H54 (cell line): ENCODE measurements at places on chromosomes 13 and 19.
A peak's percentile ranks its signal among the peaks of the same experiment; 100 is the strongest.

DNA sequence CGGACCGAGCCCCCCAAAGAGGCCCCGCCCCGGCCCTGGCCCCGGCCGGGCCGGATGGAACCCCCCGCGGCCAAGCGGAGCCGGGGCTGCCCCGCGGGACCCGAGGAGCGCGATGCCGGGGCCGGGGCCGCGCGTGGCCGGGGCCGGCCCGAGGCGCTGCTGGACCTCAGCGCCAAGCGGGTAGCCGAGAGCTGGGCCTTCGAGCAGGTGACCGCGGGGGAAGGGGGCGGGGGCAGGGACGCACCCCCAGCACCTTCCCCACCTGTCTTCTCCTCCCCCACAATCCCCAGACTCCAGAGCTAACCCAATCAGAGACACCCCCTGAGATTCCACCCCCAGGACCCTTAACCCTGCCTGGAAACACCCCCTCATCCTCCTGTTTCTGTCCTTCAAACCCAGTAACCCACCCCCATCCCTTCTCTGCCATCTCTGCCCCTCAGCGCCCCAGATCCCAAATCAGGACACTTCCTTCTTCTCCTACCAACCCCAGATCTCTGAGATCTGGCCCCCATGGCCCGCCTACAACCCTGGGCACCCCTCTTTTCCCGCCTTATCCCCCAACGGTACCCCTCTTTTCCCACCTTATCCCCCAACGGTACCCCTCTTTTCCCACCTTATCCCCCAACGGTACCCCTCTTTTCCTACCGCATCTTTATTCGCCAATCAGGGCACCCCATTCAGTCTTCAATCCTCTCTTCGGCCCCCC lies 505 bp downstream of the ZSWIM4 start:
- DNase-seq, result peak; percentile 31

DNA sequence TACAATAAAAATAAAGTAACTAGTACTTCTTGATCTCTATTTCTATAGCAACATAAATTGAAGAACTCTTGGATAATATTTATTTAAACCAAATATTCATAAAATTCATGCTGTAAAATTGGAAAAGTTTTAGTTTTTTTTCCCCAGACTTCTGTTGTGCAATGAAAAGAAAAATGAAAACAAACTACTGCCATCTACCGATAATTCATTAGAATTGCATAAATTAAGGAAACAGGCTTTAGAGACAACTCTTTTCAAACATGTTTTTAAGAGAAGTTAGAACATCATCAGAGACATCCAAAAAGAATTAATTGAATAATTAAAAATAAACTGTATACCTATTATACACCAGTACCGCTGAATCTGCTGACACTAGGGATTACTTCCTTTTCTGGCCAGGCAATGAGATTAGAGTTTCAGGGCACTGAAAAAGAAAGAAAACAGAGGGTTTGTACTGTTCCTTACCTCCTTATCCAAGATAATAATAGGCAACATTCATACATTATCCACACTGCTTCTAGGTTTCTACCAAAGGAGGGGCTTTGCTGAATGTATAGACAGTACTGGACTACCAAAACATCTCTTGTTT lies 4.9 kb downstream of the CCDC122 start:
- no peak for DNase-seq

DNA sequence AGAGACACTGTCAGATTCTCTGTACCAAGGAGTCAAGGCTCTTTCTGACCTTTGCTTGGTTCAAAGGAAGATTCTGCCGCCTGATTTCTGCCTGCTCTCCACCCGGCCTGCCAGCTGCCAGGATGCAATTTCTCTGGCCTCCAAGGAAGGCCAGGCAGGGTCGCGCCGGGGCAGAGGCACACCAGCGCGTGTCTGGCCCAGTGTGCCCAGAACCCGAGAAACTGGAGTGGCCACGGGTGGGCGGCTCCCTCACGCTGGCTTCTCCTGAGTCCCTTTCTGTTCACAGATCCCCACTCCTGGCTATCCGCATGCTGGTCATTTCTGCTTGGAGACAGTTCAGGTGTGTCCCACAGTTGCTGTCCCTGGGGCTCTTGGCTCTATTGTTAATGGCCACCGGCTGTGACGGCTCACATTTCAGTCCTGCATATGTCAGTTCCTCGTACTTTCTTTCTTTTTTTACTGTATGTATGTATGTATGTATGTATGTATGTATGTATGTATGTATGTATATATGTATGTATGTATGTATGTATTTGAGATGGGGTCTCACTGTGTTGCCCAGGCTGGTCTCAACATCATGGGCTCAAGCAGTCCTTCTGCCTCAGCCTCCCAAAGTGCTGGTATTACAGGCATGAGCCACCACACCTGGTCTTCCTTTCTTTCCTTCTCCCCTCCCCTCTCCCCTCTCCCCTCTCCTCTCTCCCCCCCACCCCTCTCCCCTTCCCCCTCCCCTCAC lies 16.9 kb downstream of the TMPRSS9 start:
- DNase-seq, result no peak

DNA sequence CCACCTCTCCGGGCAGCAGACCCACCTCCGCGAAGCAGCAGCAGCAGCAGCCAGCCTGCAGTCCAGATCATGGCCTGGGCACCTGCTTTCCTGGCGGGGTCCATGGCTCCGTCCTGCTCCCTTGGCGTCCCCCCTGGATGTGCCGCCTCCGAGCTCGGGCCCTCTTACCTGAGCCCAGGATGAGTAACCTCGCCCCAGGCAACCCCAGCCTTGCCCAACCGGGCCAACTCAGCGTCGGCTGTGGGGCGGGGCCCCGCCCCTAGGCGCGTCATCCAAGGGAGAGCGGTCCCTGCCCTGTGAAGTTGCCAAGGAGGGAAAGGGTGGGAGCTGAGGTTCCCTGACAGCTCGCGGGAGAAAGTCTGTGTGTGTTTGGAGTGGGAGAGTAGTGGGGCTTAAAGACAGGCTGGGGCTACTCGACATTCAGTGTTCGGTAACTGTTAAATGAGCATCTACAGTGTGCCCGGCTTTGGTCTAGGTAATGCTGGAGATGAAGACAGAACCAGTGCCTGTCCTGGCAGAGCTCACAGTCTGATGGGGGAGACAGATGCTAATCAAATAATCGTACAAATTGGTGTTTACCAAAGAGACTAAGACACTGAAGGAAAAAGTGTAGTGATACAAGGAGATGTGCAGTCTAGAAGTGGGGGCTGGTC lies at the start of gene LYPD3:
Gene LYPD3, minus strand, starts transcription at position 141 of the 653 bp plus-strand sequence. Its CDS starts 37 bp downstream, at position 104.
- DNase-seq, result no peak

DNA sequence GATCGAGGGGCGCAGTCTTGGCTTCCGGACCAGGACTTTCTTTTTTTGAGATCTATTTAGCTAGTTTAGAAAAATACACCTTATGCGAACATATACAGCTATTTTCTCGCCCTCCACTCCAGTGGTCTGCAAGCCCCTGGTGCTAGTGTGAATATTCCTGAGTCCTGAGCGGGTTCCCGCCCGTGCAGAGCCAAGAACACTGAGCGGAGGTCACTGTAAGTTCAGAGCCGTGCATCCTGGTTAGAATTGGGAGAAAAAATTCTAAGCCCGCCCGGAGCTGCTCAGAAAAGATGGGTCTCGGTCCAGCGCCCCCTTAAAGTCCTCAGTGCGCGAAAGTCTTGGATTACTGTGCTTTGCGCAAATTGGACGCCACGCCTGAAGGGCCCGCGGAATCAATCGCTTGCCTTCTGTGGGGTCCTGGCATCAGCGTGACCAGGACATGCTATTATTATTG lies 117.7 kb downstream of the KCNRG start:
- no peak for DNase-seq

DNA sequence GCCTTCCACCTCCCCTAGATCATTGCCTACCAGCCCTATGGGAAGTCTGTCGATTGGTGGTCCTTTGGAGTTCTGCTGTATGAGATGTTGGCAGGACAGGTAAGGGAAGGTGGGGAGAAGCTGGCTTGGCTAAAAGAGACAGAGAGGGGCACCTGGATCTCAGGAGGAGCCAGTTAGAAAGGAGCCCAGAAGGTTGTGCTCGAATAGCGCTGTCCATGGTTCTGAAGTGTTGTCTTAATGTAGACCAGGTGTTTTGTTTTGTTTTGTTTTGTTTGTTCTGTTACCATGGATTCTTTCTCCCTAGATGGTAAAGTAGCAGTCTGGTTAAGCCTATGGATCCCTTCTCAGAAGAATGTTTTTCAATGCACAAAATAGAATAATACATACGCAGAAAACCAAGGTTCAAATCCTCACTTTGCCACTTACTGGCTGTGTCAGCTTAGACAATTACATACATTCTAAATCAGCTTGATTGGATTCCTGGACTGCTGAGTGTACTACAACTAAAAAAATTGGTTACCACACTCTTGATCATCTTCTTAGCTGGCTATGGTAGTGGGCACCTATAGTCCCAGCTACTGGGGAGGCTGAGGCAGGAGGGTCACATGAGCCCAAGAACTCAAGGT lies 5.9 kb upstream of the CACNG7 start:
- peak; percentile 65 for DNase-seq

DNA sequence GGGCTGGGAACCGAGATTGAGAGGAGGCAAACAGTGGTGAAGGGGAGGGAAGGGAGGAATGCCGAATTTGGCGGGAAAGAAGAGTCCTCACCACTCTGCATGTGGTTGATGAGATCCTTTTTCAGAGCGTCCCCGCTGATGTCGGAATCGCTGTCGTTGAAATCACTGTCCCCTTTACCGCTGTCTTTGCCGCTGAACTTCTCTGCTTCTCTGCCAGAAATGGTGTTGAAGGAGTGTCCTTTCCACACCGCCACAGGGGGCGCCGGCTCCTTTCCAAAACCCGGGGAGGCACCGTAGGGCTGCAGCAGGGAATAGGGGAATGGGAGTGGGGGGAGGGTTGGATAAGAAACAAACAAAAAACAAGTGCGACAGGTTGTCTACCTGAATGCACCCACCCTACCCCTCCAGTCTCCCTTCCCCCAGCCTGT lies 3.1 kb downstream of the PCDH8 start:
- no peak for DNase-seq

GRCh38 chr13:90362707-90363106 lies 984.8 kb upstream of the MIR17HG start:
- no peak for DNase-seq

DNA sequence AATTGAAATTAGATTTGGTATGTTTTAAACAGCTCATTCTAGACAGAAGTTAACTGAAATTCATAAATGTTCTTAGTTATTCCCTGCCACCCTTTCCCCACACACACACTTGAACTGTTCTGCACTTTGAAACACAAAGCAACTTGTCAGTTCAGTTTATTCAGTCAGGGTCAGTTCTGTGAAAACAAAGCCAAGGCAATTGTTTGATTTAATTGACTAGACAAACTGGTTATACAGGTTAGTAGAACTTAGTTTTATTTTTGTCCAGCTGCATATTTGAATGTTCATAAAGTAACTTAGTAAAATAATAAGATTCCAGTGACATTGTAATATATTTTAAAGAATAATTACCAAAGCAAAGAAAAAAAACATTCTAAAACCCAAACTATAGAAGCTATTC lies 98.3 kb upstream of the KLF5 start:
- DNase-seq, result no peak

- DNase-seq, result no peak
Observed at GRCh38 chr19:7879836-7880235, 5.6 kb upstream of the PRR36 start.

- no peak for DNase-seq
Observed at GRCh38 chr19:1079566-1080111, 12.7 kb downstream of the ARHGAP45 start.
